ENCODE measurements at places on chromosomes 2 and 18. TPM values are rescaled to one million over a fixed set of nuclear protein-coding genes. Genes with fewer than 3 reads are reported as not detected.

- no peaks in the 10 kb centered on the region for H3K4me1 ChIP-seq
- no peak for DNase-seq
- H3K27me3 ChIP-seq, result no peaks in the 10 kb centered on the region
- H3K27ac ChIP-seq, result no peak overlapping the region
Measured at GRCh38 chr2:15647622-15648590, 56.2 kb downstream of the DDX1 start.

DNA sequence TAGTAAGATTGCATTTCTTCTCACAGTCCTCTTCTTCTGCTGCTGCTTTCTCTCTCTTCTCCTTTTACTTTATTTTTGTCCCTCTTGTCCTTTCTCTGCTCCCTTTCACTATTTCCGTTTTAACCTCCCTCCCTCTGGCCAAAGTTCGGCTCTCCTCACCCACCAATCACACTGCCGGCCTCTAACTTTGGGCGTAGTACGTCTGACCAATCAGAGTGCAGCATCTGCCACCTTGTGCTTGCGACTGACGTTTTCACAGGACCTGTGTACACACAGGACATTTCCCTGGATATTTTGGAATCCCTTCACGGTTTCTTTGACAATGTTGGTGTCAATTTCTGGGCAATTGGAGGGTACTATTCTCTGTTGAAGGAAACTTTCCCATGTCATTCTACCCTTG, 22.6 kb upstream of the ICOS start:
- H3K27me3 ChIP-seq, result no peaks in the 10 kb centered on the region
- no peaks in the 10 kb centered on the region for H3K4me1 ChIP-seq
- no peak overlapping the region for H3K4me3 ChIP-seq
- no peak for DNase-seq
- no peak overlapping the region for H3K27ac ChIP-seq

DNA sequence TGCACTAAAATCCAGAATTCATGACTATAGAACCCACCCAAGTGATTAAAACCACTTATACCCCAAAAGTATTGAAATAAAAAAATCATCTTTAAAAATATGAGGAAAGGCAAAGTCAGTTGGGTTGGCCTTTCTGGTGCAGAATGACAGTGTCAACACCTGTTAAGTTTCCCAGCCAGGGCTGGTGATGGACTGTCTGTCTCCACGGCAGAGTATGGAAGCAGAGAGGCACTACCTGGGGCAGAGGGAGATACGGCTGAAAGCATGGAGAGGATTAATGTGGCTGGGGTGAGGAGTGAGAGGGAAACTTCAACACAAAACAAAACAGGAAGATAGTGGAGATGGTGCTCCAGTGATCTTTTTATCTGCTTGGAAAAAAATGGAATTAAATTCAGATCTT, 215.8 kb downstream of the FAM210A start:
- no peak overlapping the region for H3K4me3 ChIP-seq
- no peaks in the 10 kb centered on the region for H3K36me3 ChIP-seq
- no peak overlapping the region for H3K27ac ChIP-seq
- H3K4me1 ChIP-seq, result no peaks in the 10 kb centered on the region
- DNase-seq, result no peak

DNA sequence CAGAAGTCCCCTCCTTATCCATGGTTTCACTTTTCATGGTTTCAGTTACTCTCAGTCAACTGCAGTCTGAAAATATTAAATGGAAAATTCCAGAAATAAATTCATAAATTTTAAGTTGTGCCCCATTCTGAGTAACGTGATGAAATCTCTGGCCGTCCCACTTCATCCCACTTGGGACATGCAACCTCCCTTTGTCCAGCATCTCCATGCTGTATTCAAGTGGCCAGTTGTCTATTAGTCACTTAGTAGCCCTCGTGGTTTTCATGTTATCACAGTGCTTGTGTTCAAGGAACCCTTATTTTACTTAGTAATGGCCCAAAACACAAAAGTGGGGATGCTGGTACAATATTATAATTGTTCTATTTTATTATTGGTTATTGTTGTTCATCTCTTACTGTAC, 18.0 kb upstream of the DAPL1 start:
- no peak overlapping the region for H3K27ac ChIP-seq
- no peaks in the 10 kb centered on the region for H3K36me3 ChIP-seq
- H3K27me3 ChIP-seq, result no peaks in the 10 kb centered on the region
- H3K4me3 ChIP-seq, result no peak overlapping the region
- no peak for DNase-seq

DNA sequence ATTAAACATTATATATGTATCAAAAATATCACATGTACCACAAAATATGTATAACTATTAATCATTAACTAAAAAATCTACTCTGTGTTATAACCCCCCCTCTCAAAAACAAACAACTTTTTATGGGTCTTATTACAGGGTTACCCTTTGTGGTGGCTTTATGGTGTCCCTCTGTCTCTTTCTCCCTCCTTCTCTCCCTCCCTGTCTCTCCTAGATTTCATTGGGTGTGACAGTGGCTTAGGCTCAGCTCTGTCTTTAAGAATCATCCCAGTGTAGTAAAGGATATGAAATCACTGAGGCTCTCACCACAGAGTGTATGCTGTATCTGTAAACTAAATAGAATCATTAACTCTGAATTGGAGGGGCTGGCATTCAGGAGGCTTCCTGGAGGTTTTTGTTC, 93.7 kb downstream of the TDRD15 start:
- DNase-seq, result no peak
- no peak overlapping the region for H3K4me3 ChIP-seq
- H3K4me1 ChIP-seq, result no peaks in the 10 kb centered on the region
- no peak overlapping the region for H3K27ac ChIP-seq
- H3K27me3 ChIP-seq, result no peaks in the 10 kb centered on the region
- H3K36me3 ChIP-seq, result no peaks in the 10 kb centered on the region

DNA sequence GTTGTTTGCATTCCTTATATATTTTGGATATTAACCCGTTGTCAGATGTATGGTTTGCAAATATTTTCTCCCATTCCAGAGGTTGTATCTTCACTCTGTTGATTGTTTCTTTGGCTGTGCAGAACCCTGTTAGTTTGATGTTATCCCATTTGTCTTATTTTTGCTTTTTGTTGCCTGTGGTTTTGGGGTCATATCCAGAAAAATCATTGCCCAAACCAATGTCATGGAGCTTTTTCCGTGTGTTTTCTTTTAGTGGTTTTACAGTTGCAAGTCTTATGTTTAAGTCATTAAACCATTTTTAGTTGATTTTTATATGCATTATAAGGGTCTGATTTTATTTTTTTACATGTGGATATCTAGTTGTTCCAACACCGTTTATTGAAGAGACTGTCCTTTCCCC, 35.8 kb downstream of the PPIG start:
- no peaks in the 10 kb centered on the region for H3K4me1 ChIP-seq
- no peak for DNase-seq
- no peak overlapping the region for H3K27ac ChIP-seq
- H3K36me3 ChIP-seq, result peaks cover 10% of the 10 kb centered on the region

GRCh38 chr2:144151851-144152250, 368.1 kb downstream of the ZEB2 start:
- H3K4me1 ChIP-seq, result no peaks in the 10 kb centered on the region
- no peak for DNase-seq
- H3K36me3 ChIP-seq, result no peaks in the 10 kb centered on the region

DNA sequence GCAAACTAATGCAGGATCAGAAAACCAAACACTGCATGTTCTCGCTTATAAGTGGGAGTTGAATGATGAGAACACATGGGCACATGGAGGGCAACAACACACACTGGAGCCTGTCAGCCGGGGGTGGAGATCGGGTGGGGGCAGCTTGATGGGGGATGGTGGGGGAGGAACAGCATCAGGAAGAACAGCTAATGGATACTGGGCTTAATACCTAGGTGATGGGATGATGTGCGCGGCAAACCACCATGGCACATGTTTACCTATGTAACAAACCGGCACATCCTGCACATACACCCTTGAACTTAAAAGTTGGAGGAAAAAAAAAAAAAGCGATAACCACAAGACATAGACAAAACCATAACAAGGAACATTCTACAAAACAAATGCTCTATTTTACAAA, 10.4 kb downstream of the CHMP3 start:
- DNase-seq, result no peak
- peaks cover 5% of the 10 kb centered on the region for H3K4me1 ChIP-seq
- no peaks in the 10 kb centered on the region for H3K27me3 ChIP-seq
- H3K36me3 ChIP-seq, result peaks cover 11% of the 10 kb centered on the region
- H3K4me3 ChIP-seq, result no peak overlapping the region

- peak; percentile 86 for DNase-seq
- no peaks in the 10 kb centered on the region for H3K36me3 ChIP-seq
- H3K27me3 ChIP-seq, result no peaks in the 10 kb centered on the region
Measured at GRCh38 chr2:84906900-84907714, 1.7 kb downstream of the TMSB10 start.

- H3K4me1 ChIP-seq, result no peaks in the 10 kb centered on the region
- no peak overlapping the region for H3K4me3 ChIP-seq
- DNase-seq, result no peak
- H3K36me3 ChIP-seq, result no peaks in the 10 kb centered on the region
Measured at GRCh38 chr2:2769481-2770431, 438.7 kb upstream of the MYT1L start.

- no peak overlapping the region for H3K4me3 ChIP-seq
- H3K27ac ChIP-seq, result no peak overlapping the region
- H3K4me1 ChIP-seq, result no peaks in the 10 kb centered on the region
- no peak for DNase-seq
- no peaks in the 10 kb centered on the region for H3K27me3 ChIP-seq
Measured at GRCh38 chr2:240803191-240803590, 16.8 kb downstream of the KIF1A start.

DNA sequence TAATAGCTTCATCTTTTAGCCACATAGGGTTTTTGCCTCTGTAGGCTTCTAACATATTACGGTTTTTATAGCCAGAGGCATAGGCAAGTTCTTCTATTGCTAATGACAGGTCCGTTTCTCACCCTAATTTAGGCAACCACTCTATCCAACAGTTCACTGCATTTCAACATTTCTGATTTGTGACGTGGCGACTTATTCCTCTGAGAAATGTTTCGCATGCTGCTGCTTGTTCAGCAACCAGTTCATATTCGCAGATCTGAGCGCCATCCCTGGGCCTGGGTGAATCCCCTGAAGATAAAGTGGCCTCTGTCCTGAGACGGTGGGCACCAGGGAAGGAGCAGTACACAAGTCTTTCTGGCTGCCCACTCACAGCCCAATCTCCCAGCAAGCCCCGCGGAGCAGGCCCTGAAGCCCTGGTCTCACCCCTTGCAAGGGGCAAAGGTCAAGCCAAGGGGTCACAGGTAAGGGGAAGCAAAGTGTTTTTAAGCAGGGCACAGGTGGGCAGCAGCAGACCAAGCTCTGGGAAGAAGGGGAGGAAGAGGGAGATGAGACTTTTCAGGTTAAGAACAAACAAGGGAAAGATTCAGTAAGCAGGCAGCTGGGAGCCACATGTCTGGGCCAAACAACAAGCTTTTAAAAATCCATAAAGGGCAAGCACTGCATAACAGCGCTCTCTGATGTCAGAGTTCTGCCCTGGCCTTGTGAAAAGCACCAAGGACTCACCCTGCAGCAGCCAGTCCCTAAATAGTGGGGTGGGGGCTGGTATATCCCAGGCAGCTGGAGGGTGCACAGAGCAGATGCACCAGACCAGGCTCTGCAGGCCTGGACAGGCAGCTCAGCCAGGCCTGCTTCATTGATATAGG, 10.8 kb upstream of the COX7A2L start:
- no peaks in the 10 kb centered on the region for H3K27me3 ChIP-seq
- no peak overlapping the region for H3K27ac ChIP-seq
- no peak for DNase-seq
- no peaks in the 10 kb centered on the region for H3K36me3 ChIP-seq
- H3K4me1 ChIP-seq, result no peaks in the 10 kb centered on the region

GRCh38 chr2:234444893-234445292, 52.0 kb downstream of the ARL4C start:
- no peaks in the 10 kb centered on the region for H3K27me3 ChIP-seq
- no peaks in the 10 kb centered on the region for H3K36me3 ChIP-seq
- DNase-seq, result no peak
- no peak overlapping the region for H3K27ac ChIP-seq
- no peaks in the 10 kb centered on the region for H3K4me1 ChIP-seq

GRCh38 chr2:67865917-67866316, 196.9 kb downstream of the C1D start:
- no peaks in the 10 kb centered on the region for H3K36me3 ChIP-seq
- no peak overlapping the region for H3K4me3 ChIP-seq
- no peak overlapping the region for H3K27ac ChIP-seq

DNA sequence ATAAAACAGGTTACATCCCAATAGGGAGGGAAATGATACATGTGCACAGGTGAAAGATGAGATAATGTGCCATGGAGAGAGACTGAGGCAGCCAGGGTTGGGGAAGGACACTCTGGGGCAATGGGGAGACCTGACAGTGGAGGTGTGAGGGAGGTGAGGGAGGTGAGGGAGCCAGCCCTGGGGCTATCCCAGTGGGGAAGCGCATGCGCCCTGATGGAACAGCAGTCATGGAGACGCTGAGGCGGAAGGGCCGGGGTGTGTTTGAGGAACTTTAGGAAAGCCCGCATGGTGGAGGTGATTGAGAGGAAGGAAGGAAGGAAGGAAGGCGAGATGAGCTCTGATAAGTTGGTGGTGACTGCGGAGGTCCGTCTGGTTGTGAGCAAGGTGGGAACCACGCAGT, 66.5 kb downstream of the CABLES1 start:
- H3K4me3 ChIP-seq, result no peak overlapping the region
- H3K27me3 ChIP-seq, result no peaks in the 10 kb centered on the region
- no peak overlapping the region for H3K27ac ChIP-seq
- H3K36me3 ChIP-seq, result peaks cover 7% of the 10 kb centered on the region
- no peak for DNase-seq

- no peaks in the 10 kb centered on the region for H3K27me3 ChIP-seq
- no peak overlapping the region for H3K4me3 ChIP-seq
- H3K27ac ChIP-seq, result no peak overlapping the region
- H3K36me3 ChIP-seq, result peaks cover 6% of the 10 kb centered on the region
- H3K4me1 ChIP-seq, result no peaks in the 10 kb centered on the region
- no peak for DNase-seq
Measured at GRCh38 chr18:46134920-46135675, 30.9 kb downstream of the HAUS1 start.

- no peaks in the 10 kb centered on the region for H3K36me3 ChIP-seq
- H3K27me3 ChIP-seq, result no peaks in the 10 kb centered on the region
- H3K4me3 ChIP-seq, result no peak overlapping the region
- DNase-seq, result no peak
Measured at GRCh38 chr18:45277908-45278307, 337.4 kb upstream of the SLC14A2 start.

The ALPI gene
- total RNA-seq, result not detected

The RUFY4 gene
- 0.31 TPM for total RNA-seq

The NLRC4 gene
- 15.3 TPM for total RNA-seq

The SPATA3 gene
- total RNA-seq, result not detected

The SERPINB13 gene
- total RNA-seq, result 0.20 TPM

The TEKT4 gene
- total RNA-seq, result 4.1 TPM

The MEIS1 gene
- total RNA-seq, result 60.6 TPM

All from lung (tissue), 17 donors.